ENCODE measurements at places on chromosomes 6 and 20.

GRCh38 chr6:85684133-85684808 is 41.6 kb upstream of the SYNCRIP start:
- DNase-seq, result no peak

GRCh38 chr6:7467007-7467897 is 74.2 kb upstream of the DSP start:
- DNase-seq, result no peak

GRCh38 chr6:89921691-89922090 is 27.4 kb downstream of the GJA10 start:
- DNase-seq, result no peak

DNA sequence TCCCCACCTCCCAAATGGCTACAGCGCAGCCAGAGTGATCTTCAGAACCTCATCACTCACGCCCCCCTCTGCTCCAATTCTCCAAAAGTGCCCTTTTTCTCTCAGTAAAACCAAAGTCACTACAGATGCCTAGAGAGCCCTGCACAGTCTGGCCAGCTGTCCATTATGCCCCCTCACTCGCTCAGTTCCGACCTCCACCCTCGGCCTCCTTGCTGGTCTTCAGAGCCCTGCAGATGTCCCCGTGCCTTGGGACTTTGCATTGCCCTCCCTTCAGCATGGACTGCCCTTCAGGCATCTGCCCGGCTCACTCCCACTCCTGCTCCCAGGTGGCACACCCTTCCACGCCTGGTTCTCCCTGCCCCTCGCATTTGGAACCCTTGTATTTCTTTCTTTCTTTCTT is 1.1 kb upstream of the RAET1E start:
- no peak for DNase-seq

- DNase-seq, result no peak
Measured at GRCh38 chr20:37647946-37648345, 45.9 kb upstream of the CTNNBL1 start.

DNA sequence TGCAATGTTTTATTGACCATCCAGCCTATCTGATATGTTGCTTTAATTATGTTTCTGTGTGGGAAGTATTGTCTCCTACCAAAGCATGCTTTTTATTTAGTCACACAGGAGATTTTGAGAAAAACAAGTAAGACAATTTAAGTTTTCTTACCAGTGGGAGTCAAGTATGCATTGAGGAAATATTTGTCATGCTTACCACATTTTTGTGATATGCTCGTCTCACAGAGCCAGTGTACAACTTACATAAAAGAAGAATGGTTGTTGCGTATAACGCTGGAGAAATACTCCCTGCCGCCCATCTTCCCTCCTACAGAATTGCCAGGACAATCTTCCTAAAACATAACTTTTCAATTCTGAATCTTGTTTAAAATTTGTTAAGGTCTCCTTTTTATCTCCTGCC is 37.1 kb upstream of the FILIP1 start:
- no peak for DNase-seq

DNA sequence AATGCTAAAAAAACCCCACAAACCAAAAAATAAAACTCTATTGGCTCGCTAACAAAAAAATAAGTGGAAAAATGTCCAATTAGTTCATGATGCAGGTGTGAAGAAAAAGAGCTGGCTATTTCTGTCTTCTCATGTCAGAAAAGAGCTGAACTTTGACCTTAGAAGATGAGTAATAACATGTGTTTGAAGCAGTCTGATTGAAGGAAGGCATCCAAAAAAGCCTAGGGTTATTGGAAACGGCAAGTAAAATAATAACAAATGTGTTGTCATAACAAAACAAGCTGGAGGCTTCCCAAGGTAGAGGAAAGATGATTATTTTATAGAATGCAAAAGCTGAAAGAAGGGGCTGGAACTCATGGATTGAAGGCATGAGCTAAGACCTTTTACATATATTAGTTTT is 94.4 kb upstream of the FAM184A start:
- DNase-seq, result no peak

DNA sequence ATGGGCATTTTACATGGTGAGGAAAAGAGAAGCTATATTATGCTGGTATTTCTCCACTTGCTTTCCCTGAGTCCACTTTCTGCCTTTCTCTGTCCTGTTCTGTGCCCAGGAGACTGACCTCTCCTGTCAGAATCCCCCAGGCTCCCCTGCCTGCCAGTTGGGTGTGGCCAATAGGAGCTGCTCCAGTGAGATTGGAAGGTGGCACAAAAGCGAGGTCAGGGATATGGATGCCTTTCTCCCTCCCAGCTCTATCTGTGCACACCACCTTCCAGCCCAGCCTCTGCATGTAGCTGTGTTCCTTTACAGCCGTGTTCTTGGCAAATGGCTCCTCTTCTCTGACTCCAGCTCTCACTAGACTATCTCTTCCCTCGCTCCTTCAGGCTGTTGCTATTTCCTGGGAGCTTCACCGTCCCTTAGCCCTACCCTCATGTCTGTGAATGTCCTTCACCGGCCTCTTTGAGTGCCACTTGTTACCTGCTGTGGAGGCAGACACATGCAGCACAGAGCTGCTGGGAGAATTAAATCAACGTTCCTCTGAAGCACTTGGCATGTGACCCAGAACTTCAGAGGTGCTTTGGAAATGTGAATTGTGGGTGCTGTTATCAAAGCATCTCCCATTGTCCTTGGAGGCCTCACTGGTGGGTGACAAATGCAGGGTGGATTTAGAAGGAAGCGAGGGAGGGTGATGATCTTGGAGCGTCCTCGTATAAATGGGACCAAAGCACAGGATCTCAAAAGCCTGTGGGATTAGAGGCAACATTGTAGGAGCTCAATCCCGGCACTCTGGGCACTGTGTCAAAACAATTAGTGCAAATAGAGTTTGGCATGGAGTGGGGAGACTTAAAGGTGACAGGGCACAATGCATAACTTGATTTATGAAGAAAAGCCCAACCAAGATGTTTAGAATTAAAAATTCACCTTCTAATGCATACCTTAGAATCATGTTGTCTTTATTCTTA is 28.9 kb upstream of the RALGAPA2 start:
- DNase-seq, result no peak

- DNase-seq, result no peak
Measured at GRCh38 chr20:7736336-7736735, 203.9 kb downstream of the HAO1 start.

DNA sequence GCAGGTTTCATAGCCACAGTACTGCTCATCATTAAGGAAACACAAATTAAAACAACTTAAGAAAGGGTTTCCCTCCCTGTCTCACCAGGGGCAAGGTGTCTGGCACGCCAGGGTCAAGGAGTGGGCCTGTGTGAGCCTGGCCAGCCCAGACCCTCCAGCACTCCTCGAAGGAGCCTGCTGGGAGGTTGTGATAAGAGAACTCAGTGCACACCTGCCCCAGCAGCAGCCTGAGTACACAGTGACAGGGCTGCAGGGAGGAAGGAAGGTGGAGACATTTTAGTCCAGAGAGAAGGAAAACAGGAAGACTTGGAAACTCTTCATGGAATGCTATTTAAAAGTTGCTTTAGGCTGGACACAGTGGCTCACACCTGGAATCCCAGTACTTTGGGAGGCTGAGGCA is 14.1 kb downstream of the NINL start:
- DNase-seq, result peak; percentile 58

- no peak for DNase-seq
Measured at GRCh38 chr20:22916021-22916842, 118.9 kb upstream of the SSTR4 start.

GRCh38 chr20:1312308-1312707 is 16.6 kb downstream of the SDCBP2 start:
- DNase-seq, result no peak

DNA sequence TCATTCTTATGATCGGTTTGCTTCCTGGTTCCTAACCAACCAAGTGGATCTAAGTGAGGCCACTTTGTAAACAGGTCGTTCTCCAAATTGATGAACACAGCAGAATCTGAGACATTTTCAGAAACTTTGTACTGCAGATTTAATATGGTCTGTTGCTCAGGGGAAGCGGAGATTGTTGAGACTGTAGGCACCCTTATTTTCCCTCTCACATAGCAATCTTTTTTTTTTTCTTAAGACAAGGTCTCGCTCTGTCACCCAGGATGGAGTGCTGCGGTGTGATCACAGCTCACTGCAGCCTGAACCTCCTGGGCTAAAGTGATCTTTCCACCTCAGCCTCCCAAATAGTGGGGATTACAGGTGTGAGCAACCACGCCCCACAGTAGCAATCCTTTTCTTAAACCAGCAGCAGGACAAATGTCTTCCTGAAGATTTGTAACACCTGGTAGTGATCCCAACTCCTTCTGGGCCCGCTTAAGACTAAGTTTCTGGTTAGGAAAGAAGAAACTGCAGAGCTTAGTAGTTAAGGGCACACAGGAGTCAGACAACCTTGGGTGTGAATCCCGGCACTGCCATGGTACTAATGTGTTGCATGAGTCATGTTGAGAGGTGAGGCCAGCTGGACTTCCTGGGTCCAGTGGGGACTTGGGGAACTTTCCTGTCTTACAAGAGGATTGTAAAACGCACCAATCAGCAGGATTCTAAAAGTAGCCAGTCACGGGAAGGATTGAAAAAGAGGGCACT is 48.4 kb upstream of the EZR start:
- no peak for DNase-seq

DNA sequence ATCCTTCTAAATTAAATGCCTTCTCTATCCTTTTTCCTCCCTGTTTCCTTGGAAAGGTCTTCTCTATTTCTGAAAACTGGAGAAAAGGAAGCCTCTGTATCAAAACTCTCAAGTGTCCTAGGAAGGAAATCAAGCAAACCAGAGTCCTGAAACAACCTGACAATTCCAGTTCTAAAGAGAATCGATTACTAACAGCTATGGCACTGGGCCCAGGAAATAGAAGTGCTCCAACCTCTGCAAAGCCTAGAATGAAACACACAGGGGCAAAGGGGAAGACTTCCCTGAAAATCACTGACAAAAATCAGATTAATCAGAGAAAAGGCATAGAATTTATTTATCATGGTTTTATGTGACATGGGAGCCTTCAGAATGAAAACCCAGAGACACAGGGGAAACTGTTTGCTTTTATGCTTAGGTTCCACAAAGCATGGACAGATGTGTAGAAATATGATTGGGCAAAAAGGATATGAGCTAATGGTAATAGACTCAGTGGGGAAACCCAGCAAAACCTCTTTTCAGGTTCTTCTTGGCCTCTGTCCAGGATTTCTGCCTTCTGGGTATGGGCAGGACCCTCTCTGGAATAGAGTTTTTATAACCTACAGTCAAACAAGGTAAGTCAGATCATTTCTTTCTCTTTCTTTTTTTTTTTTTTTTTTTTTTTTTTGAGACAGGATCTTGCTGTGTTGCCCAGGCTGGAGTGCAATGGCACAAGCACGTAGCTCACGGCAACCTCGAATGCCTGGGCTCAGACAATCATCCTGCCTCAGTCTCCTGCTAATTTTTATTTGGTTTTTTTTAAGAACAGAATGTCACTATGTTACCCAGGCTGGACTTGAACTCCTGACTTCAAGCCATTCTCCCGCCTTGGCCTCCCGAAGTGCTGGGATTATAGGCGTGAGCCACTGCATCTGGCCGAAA is 91.7 kb downstream of the CD24 start:
- no peak for DNase-seq

DNA sequence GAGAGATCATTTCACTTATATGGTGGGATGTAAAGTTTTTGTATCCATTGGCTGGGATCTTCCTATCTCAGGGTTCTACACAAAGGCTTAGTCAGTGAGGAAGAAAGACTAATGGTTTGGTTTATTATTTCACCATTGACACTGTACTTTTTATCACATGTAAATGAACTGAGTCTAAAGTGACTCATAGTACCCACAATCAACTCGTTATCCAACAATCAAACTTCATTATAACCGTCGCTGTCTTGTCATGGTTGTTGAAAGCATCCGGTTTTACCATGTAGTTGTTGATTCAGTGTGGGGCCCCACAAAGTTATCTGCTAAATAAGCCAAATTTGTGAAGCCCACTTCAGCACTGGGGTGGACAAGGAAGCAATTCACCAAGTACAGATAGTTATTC is 55.8 kb upstream of the MTRF1L start:
- DNase-seq, result peak; percentile 18

DNA sequence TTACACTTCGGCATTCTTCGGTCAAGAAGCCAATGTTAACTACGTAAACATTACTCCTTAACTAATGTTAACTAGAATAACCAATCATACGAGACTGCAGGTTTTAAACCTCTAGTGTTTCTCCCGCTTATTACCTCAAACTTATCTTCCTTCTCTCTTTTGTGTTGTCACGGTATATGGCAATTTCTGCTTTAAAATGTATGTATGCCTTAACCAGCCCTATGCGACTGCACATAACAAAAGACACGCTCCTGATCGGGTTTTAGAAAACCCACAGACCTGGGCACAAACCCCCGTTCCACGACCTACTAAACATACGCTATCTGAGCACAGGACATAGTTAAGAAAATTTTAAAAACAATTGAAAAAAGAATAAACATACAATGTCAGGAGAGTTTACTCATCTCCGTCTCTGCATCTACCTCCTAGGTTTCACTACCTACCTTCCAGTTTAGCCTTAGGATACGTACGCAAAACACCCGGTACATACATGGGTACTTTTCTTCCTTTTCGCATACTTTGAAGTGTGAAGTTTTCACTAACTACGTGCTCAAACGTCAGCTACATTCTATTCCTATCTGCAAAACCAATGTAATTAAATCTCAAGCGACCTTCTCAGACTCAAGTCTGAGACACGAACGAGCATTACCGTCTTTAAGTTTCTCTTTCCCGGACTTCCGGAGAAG is 1.1 kb downstream of the CD164 start:
- peak; percentile 32 for DNase-seq

DNA sequence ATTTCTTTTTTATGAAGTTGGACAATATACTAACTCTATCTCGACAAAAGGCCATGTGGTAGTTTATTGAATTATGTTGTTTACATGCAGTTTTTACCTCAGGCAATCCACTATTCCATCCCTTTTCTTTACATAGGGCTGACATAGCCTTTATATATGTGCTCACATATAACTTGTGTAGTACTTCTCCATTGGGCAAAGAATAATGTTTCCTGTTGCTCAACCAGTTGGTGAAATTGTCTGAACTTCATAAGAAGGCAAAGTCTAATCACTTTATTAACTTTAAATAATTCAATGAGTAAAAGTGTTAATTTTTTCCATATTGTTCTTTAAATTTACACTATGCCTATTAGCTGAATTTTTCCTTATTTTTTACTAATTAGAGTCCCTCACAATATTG is 1272.1 kb downstream of the EPHA7 start:
- DNase-seq, result no peak

DNA sequence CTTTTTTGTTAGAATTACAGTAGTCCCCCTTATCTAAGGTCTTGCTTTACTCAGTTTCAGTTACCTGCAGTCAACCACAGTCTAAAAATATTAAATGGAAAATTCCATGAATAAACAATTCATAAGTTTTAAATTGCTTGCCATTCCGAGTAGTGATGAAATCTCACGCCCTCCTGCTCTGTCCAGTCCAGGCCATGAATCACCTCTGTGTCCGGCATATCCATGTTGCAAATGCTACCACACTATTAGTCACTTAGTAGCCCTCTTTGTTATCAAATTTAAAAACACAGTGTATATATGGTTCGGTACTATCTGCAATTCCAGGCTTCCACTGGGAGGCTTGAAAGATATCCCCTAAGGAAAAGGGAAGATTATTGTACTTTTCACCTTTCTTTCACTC is 164.6 kb upstream of the FAM83B start:
- DNase-seq, result no peak

- DNase-seq, result no peak
Measured at GRCh38 chr20:54763366-54763765, 288.0 kb downstream of the DOK5 start.

- no peak for DNase-seq
Measured at GRCh38 chr20:47228654-47229053, 127.8 kb downstream of the ZMYND8 start.

GRCh38 chr6:32371229-32371628 is 474 bp downstream of the TSBP1 start:
- DNase-seq, result no peak

- DNase-seq, result no peak
Measured at GRCh38 chr6:142271476-142271875, 30.3 kb upstream of the ADGRG6 start.
